ENCODE measurements at places on chromosomes 12 and 14.

GRCh38 chr14:92431199-92431725 lies 82.3 kb upstream of the RIN3 start:
- no peak for DNase-seq

DNA sequence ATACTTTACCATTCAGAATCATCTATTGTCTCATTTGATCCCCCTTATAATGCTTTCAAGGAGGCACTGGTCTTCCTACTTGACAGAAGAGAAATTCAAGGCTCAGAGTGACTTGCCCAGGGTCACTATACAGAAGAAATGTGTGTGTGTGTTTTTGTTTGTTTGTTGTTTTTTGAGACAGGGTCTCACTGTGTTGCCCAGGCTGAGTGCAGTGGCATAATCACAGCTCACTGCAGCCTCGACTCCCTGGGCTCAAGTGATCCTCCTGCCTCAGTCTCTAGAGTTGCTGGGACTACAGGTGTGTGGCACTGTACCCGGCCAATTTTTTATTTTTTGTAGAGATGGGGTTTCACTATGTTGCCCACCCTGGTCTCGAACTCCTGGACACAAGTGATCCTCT lies 22.9 kb downstream of the IRF2BPL start:
- no peak for DNase-seq

DNA sequence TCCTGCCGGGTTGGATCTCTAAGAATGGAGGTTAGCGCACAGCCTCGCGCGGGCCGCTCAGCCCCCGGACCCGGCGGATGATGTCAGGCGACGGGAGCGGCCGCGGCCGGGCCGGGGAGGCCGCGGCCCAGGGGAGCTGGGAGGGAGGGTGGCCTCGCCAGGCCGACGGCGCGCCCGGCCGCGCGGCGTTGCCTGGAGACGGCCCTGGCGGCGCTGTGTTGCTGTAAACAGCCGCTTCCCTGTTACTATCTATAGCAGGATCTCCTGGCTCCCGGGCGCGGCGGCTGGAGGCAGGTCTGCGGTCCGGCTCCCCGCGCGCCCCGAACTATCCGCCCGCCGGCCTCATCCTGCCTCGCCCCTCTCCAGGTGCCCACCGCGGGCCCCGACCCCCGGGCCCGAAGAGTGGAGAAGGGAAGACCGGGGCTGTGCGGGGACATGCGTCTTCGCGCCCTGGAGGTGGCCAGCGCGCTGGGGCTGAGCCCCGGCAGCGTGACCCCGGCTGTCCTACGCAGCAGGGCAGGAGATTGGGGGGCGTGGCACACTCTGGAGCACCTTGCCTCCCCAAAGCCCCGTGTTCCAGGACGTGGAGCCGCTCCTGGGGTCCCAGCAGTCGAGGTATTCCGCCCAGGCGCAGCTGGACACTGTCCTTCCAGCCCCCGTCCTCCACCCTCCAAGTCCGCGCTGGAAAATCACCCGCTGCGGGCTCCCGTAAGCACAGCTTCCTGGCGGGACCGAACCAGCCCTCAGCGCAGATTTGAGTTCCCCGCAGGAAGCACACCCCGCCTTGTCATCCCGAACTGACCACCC lies 1.4 kb upstream of the FOS start:
- peak; percentile 84 for DNase-seq

DNA sequence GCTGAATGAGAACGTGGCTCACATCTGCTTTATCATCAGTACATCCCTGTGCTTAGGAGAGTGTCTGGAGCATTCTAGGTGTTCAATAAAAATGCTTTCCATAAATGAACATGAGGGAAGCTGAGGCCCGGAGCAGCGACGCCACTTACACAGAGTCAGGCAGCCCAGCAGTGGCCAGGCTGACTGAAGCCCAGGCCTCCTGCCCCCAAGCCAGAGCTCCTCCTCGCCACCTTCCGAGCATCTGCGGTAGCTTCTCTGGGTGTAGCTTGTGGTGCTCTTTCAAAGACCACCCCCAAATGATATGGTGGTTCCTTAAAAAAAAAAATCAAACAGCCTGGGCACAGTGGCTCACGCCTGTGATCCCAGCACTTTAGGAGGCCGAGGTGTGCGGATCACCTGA lies 88.8 kb downstream of the FBXL14 start:
- no peak for DNase-seq

DNA sequence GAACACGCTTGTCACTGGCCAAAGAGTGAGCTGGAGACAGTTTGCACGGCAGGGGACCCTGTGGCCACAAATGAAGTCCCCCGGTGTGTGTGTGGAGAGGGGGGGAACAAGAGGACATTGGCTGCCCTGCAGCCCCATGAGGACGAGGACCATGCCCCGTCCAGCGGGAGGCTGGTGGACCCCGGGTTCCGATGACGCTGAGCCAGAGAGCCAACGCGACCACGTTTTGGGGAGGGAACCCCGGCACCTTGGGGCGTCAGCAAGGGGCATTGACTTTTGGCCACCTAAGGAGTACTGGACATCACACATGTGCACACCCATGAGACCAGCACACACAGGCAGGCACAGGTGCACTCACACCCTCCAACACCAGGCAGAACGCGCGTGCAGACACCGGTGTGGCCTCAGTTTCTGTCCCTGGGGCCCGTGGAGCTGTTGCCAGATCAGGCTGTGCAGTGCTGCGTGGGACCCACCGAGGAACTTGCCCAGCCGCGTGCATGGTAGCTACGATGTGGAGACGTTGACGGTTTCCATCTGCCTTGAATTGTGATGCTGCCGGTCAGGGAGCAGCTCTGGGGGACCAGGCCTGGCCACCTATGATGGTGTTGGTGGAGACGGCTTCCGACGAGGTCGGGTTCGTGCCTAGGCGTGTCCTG lies 26.5 kb downstream of the NOC4L start:
- no peak for DNase-seq

DNA sequence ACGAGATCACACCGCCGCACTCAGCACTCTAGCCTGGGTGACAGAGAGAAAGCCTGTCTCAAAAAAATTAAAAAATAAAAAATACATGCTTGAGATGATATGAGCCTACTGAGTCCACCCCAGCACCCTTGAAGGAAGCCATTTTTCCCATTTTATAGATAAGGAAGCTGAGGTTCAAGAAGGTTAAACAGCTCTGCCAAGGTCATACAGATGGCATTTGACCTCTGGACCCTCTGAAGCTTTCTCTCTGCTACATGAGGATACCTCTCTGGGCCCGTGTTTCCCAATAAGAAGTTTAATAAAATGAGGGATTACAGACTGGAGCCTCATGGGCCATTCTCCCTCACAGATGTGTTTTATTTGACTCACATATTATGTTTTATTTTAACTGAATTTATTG lies 53.9 kb upstream of the PNMA1 start:
- no peak for DNase-seq

DNA sequence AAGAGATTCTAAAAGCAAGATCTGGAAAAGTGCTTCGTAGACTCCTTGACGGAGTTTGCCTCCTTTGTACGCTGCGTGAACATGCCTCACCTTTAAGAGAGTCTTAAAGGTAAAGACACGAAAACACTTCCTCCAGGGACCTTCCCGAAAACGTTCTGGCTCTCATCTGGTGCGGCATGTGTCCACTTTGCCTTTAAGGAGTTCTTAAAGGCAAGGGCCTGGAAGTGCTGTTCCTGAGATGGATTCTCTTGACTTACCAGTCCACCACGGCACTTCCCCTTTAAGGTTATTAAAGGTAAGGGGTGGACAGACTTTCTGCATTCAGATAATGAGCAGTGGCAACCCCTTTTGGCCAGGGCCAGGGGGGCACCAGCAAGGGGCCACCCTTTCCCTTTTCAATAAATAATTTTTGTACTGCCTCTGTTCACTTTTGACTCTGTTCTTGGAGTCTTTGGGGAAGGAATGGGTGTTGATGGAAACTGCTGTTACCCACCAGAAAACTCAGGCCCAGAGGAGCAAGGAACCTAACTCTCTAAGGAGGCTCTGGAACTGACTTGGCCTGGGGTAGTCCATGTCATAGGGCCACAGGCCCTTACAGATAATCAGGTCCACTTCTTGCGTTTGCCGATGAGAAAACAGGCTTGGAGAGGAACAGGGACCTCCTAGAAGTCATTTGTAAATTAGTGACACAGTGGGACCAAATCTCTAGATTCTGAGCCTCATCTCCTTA lies 4.4 kb downstream of the REM2 start:
- DNase-seq = peak; percentile 76

- DNase-seq = no peak
These were observed 20.1 kb upstream of the RIN3 start for GRCh38 chr14:92493492-92493891.

DNA sequence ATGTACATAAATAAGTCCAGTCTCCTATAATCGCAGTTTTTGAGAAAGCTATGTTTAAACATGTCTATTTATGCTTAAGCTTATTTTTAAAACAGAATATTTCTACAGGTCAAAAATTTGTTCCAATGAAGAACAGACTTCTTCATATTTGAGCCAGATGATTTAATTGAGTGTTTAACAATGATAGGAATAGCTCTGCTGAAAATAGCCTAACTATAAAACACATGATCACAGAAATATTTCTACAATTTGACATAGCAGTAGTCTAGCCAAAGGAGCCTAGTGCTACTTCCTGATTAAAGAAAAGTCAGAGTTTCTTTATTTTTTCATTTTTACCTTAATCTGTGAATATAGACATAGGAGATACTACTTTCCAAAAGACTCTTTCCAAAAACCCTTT lies 29.4 kb downstream of the DCP1B start:
- no peak for DNase-seq

- no peak for DNase-seq
These were observed 44.6 kb downstream of the CACNA2D4 start for GRCh38 chr12:1873531-1874510.

- no peak for DNase-seq
These were observed 187.2 kb downstream of the KCNA5 start for GRCh38 chr12:5230861-5231260.

DNA sequence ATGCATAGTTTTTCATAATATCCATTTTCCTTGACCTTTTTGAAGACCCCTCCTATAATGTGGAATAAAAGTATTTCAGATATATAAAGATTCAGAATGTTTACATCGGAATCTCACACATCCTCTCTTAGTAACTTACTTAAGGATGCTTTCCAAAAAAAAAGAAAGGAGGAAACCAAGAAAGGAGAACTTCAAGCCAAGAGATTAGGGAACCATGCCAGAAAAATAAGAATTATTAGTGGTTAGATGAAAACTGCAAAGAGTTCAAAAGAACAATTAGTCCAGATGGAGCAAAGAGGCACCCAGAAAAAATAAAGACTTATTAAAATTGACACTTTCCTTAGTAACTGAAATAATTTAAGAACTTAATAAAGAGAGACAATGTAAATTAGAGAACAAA lies 179.2 kb downstream of the DUSP6 start:
- no peak for DNase-seq

Data from GM13976 (cell line).